ENCODE measurements at places on chromosomes 13 and 19.

GRCh38 chr13:44432650-44433049 lies 59.0 kb downstream of the SERP2 start:
- DNase-seq, result no peak

DNA sequence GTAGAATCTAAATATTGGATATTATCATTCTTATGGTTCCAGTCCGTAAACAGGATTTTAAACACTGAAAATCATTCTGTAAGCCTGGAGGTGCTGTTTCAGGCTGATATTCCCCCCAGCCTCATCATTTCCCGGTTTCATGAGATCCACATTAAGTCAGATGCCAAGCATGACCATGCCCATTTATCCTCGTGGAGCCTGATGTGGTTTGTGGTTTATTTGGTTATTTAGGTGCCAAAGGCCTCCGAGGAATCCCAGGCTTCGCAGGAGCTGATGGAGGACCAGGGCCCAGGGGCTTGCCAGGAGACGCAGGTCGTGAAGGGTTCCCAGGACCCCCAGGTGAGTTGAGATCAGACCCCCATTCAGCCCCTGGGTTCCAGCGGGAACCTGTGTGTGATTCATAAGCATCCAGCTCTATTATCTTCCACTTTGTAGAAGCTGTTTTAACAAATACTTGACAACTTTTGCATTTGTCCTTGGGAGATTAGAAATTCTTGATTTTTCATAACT lies 92.5 kb downstream of the RAB20 start:
- DNase-seq, result no peak

DNA sequence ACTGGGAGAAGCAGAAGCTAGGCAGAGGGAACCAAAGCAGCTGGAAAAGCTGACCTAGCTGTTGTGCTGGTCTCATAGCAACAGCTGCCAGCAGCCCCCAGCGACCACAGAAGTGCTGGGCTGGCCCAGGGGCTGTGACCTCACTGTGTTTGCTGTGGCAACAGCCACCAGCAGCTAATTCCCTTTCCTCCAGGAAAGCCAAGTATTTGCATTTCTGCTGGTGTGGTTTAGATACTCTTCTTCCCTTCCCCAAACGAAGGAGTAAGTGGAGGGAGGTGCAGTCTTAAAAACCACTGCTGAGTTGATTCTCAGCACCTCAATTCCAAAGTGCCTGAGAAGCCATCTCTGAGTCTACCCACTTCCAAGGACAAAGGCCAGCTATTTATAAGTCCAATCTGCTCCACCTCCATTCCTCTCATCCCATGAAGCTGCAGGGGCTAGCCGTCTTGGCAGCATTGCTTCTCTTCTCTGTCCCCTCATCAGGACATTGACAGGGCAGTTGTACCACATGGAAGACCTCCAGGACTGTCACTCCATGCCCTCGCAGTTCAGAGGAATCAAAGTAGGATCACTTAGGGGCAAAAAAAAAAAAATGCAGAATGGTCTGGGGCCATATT lies 11.5 kb upstream of the CCDC97 start:
- no peak for DNase-seq

DNA sequence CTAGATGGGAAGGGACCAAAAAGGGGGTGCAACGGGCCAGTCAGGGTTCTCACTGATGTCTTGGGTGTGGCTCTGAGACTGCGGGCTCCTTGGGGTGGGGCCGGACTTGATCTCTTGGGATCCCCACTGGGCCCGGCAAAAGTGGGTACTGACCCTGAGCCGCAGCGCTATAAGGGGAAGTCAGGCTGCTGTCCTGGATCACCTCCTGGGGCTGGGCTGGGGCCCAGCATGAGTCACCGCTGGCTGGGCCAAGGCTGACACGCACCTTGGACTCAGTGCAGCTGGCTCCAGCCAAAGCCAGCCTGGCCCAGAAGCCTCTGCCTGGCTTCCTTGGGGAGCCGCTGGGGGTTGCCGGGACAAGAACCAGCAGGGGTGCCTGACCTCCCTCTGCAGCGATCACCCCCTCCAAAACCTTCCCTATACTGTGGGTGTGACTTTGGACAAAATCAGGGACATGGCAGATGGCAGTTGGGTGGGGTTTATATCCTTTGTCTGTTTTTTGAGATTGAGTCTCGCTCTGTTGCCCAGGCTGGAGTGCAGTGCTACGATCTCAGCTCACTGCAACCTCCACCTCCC lies 617 bp upstream of the IQCN start:
- peak; percentile 58 for DNase-seq

DNA sequence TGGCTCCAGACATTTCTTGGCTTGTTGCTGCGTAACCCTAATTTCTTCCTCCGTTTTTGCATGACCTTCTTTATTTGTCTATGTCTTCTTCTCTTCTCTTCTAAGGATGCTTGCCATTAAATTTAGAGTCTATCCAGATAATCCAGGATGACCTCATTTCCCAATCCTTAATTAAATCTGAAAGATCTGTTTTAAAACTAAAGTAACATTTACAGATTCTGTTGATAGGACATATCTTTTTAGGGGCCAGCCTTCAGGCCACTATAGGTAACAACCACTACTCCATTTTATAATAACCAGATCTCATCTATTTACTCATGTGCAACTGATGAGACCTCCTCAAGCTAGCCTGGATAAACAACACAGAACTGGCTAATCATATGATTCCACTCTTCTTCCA lies 490.5 kb upstream of the SLC10A2 start:
- DNase-seq, result no peak
